ENCODE measurements at places on chromosomes 11 and 22.

DNA sequence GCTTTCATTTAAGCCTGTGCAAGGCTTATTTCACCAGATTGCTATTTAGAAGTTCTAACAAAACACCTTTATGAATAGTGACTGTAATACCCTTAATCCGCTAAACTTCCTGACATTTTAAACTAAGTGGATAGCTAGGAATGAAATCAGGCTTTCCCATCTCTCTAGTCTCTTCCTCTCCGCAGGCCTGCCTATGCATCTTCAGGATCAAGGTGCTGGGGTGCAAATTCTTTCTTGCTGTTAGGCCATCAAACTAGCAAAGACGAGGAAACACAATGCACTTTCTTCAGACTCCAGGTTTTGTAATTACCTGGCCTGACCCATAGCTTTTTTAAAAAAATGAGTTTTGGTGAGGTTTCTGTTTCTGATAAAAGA is 149.4 kb downstream of the DBX1 start:
- no peak for DNase-seq

DNA sequence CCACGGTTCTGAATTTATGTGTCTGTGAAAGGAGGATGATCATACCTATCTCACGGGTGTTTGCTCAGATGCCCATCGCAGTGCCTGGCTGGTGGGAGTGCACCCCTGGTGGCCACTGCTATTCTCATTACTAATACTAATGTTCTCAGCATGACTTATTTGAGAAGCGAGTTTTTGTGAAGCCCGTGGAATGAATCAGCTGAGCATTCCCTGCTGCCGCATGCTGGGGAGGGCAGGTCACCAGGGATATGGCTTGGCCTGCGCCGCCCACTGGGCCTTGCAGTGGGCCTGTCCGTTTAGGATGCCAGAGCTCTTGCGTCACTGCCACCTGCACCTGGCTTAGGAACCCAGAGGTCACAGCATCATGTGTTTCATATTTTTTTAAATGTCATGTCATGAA is 16.9 kb downstream of the CTTN start:
- no peak for DNase-seq

GRCh38 chr11:68384530-68385081 is 72.2 kb downstream of the LRP5 start:
- DNase-seq: no peak

DNA sequence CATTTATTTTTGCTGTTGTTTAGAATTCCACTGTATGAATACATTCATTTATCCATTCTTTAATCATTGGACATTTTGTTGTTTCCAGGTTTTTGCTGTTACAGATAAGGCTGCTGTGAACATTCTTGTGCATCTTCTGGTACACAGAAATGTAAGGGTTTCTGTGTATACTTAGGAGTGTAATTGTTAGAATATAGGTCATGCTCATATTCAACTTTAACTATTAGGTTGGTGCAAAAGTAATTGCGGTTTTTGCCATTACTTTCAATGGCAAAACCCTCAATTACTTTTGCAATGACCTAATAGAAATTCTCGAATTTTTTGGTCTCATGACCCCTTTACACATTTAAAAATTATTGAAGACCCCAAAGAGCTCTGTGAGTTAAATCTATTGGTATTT is 17.3 kb downstream of the ACER3 start:
- DNase-seq: no peak

DNA sequence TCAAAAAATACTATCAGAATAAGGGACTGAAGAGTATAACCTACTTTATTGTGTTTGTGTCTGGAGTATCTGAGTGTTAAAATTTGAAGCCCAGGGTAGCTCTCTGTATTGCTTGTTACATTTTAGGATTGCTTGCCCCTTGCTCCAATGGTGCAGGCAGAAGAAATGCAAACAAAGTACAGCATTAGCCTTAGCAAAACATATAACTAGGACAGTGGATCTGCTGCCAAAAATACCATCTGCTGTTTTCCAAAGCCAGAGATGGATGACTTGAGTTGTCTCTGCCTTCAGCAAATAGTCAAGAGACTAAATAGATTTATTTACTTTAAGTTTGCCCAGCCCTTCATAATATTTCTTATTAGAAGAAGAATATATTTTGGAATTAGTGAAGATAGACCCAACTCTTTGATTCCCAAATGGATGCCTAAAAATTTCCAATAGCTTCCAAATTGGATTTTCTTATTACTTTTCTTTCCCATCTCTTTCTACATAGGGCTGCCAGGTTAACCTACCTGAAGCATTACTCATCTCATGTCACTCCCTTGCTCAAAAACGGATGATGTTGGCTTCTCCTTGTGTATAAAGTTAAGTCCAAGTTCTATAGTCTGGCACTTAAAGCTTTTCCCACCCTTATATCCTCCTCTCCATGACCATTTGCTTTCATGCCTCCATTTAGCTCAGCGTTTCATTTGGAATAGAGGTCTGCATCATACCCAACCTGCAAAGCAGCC is 66.3 kb downstream of the LDLRAD3 start:
- no peak for DNase-seq

DNA sequence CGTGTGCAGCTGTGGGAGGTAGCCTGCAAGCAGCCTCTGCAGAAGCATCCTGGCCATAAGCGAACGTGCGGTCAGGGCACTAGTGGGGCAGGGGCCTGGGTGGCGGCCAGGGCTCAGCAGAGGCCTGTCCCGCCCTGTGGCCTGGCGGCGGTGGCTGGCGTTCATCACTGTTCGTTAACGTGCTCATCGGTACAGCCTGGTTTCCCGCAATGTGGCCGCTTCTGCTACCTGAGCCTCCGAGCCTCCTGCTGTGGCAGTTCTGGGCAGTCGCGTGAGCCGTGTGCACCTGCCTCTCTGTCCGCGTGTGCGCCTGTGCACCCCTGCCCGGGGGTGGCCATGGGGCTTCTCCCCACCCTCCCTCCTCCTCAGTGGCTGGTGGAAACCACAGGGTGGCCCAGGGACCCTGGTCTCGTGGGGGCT is 117.9 kb downstream of the KCNQ1OT1 start:
- no peak for DNase-seq

DNA sequence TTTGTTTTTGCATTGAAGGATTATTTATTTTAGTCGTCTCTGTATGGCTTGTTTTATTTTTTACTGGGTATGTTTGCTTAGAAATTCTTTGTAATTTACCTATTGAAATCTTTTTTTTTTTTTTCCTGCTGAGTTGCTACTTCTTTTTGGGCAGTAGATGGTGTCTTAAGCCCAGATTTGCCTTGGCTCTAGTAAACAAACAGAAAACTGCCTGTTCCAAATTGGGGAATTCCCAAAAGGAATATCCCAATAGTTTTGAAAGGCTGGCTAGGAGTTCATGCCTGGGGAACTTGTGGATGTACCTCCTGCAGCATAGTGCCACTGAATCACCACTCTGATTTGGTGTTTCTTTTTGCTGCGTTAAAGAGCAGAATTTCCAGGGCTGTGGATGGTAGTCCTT is 17.7 kb downstream of the PAMR1 start:
- DNase-seq: no peak

- no peak for DNase-seq
Measured at GRCh38 chr11:27696961-27697360, 3.3 kb downstream of the BDNF start.

DNA sequence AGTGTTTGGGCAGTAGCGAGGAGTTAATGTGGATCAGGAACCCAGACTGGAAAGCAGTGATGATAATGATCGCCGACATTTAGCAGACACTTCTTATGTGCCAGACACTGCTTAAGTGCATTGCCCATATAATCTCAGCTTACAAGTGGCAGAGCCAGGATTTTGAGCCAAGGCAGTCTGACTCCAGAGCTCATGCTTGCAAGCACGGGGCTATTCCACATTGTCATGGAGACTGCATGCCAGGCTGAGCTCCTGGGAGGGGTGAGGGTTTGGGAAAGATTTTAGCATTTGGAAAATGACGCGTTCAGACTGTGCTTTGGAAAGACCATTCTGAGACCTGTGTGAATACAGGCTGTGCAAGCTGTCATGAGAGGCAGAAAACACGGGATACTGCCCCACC is 302.7 kb downstream of the DDX10 start:
- DNase-seq: no peak

GRCh38 chr11:96152623-96153022 is 190.4 kb downstream of the MAML2 start:
- DNase-seq: no peak

- DNase-seq: no peak
Measured at GRCh38 chr11:128499613-128500253, 87.6 kb downstream of the ETS1 start.

- no peak for DNase-seq
Measured at GRCh38 chr22:36136988-36137387, 23.6 kb downstream of the APOL3 start.

DNA sequence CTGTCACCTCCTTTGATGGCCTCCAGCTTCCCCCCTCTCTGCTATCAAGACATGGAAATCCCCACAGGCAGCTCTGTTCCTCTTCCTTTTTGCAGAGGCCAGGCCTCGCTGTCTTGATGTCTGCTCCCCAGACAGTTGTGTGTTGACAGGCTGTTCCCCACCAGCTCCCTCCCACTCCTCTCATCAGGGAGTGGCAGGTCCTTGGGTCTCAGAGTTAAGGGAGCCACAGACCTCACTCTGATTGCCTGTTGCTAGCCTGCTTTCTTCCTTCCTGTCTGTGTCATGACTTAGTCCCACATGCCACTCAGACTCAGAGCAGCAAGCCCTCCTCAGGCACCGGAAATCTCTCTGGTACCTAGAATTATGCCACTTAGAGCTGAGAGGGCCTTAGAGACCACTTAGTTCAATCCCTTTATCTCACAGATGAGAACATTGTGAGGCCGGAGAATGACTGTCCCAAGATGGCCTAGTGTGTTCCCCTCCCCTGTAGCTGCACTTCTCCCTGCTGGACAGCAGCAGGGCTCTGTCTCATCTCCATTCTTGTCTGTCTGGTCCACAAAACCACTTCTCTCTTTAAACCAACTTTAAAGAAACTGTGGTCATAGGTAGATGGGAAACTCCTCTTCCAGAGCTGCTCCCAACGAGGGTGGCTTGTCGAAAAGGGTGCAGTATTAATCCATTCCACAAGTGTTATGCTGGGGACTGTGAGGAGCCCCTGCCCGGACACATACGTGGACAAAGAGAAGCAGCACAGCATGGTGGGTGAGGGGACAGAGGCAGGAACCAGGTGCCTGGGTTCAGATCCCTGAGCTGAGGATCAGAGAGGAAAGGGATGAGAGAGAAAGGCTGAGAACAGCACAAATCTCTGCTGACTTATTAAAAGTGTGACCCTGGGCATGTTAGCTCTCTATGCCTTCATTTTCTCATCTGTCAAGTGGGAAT is 4.2 kb downstream of the AMPD3 start:
- DNase-seq: peak; percentile 60

- DNase-seq: no peak
Measured at GRCh38 chr11:66800720-66801428, 42.4 kb upstream of the RCE1 start.

- no peak for DNase-seq
Measured at GRCh38 chr11:115287266-115287665, 216.9 kb downstream of the CADM1 start.

DNA sequence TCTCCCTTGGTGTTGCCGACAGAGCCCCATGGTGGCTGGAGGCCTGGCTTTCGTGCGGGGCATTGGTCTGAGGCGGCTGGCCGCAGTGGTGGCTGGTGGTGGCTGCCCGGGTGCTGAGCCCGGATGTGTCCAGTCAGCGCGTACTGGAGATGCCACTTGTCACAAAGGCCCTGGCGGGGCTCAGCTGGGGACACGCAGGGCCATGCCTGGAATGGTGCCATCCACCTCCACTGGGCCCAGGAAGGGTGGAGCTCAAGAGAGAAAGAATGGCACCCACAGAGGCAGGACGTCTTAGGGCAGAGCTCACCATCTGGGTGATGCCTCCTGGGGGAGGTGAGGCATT is 92.5 kb downstream of the CEP164 start:
- DNase-seq: no peak

GRCh38 chr11:63866211-63866610 is 27.3 kb downstream of the MARK2 start:
- DNase-seq: peak; percentile 83

DNA sequence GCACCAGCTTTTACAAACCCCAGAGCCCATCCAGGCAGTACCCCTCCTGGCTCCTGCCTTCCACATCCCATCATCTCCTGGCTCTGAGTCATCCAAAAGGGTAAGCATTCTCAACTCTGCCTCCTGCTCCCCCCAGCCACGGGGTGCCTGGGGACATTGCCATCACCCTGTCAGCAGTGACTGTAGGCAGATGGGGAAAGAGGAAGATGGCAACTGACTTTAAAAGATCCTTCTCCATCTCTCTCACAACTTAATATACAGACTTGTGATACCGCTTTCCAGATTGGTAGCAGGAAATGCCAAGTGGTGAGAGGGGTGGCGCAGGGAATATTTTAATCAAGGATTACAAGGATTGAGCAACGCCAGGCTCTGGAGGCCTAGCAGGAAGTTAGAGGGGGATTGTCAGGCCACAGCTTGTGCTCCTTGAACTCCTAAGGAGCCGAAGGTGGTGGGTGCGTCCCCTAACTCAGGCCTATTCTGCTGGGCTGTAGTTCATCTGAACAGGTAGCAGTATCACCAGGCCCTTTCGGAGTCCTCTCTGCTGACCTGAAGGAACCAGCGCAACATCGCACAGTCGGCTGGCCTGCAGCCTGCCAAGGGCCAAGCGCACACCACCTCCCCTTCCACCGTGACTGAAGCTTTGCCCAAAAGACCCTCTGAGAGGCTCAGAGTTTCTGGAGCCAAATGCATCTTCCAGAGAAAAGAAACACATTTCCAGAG is 83.3 kb downstream of the ZC3H12C start:
- DNase-seq: no peak

GRCh38 chr11:101600924-101601323 is 17.1 kb upstream of the TRPC6 start:
- DNase-seq: no peak

- no peak for DNase-seq
Measured at GRCh38 chr11:131923309-131923708, 552.9 kb downstream of the NTM start.

DNA sequence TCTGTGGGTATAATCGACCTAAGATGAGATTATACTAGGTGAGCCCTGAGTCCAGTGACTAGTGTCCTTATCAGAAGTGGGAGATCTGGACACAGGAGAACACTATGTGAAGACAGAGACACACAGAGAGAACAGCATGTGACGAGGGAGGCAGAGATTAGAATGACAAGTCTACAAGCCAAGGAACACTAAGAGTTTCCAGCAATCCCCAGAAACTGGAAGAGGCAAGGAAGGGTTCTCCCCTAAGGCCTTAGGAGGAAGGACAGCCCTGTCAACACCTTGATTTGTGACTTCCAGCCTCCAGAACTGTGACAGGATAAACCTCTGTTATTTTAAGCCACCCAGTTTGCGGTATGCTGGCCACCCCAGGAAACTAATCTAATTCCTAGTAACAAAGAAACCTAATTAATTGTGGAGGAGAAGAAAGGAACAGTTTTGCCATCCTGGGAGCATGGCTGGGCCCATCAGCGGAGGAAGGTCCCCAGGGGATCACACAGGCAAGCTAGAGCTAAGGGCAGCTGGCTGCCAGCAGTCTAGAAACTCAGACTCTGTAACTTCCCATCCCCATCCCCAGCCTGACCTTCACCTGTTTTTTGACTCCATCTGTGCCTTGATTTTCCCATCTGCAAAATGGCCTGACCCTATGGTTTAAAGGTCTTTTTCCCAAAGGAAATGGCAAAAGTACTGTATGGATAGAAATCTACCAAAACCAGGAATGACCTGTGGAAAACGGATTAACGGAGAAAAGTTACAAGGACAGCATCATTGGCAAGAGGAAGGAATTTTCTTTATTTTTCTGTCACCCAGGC is 10.3 kb upstream of the THOC5 start:
- DNase-seq: no peak

- no peak for DNase-seq
Measured at GRCh38 chr11:17736579-17736893, 2.0 kb downstream of the KCNC1 start.

GRCh38 chr22:22787786-22788459 is 99.7 kb upstream of the IGLL5 start:
- peak; percentile 68 for DNase-seq

All from activated naive CD4-positive, alpha-beta T cell treated with Interleukin-2 at 50 U/mL for 16 hours (primary cell).